ENCODE measurements at places on chromosomes 12 and 14. TPM values are rescaled to one million over a fixed set of nuclear protein-coding genes. Genes with fewer than 3 reads are reported as not detected.

- no peak for DNase-seq
Measured at GRCh38 chr12:19648591-19648990, 209.3 kb downstream of the AEBP2 start.

DNA sequence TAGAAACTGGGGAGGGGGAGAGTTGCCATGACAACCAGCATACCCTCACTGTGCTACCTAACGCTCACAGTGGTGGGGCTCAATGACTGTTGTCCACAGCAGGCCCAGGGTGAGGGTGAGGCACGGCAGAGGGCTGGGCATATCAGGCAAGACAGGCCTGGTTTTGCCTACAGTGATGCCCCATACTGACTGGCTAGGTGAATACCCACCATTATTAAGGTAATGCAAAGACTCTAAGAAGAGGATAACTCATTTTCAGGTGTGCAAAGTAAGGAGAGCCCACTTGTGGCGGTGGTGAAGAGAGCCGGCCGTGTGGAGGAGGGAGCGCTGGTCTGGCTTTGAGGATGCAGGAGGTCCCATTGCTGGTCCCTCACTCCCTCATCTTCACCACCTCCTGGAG is 422.3 kb downstream of the FUT8 start:
- no peak for DNase-seq

DNA sequence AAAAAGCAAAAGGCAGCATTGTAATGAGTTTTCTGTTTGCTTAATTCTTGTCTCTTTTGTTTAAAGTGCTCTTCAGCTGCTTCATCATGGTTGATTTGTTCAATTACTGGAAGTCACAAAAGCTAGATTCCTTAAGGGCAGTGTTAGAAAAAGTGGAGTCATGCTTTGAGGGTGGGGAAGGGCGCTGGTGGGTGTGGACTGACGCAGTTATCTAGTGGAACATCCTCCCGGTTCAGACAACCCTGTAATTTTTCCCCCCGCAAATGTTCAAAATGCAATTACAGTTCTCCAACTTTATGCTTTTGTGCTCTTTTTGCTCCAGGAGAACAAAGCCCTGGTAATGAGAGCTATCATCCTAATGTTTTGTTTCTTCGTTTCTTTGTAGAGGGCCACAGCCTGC is 2.1 kb downstream of the AKAP6 start:
- no peak for DNase-seq

- DNase-seq, result peak; percentile 55
Measured at GRCh38 chr12:68609998-68610369, 715 bp upstream of the RAP1B start.

DNA sequence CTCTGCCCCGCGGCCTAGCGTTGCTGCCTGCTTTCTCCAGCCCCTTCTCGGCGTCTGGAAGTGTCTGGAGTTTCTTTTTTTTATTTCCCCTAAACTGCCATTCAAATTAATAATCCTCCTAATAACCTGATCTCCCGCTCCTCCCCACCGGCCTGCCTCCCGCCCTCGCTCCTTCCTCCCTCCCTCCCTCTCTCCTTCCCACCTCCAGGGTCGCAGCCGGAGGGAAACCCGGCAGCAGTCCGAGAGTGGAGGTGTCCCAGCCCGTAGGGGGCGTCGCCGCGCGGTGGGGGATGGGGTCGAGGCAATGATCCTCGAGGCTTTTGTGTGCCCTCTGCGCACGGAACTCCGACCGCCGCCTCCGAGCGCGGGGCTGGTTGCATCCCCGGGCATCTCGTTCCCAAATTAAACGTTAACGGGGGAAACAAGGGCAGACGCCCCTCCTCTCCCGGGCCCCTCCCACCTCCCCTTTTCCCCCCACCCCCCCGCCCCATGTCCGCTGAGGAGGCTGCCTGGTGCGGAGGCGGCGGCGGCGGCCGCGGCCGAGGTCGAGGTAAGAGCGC is 1.0 kb upstream of the SOCS2 start:
- DNase-seq, result peak; percentile 77

- DNase-seq, result no peak
Measured at GRCh38 chr14:61621444-61621843, 73.9 kb upstream of the HIF1A start.

HHIPL1 gene
- polyA plus RNA-seq, result 1.1 TPM

All from cardiac muscle cell (in vitro differentiated cells and primary cell).